HT1080 (cell line): ENCODE measurements at places on chromosomes 11 and 22. TPM values are rescaled to one million over a fixed set of nuclear protein-coding genes. Genes with fewer than 3 reads are reported as not detected.

GRCh38 chr22:21592422-21592821 lies 24.9 kb downstream of the UBE2L3 start:
- no peak for DNase-seq

DNA sequence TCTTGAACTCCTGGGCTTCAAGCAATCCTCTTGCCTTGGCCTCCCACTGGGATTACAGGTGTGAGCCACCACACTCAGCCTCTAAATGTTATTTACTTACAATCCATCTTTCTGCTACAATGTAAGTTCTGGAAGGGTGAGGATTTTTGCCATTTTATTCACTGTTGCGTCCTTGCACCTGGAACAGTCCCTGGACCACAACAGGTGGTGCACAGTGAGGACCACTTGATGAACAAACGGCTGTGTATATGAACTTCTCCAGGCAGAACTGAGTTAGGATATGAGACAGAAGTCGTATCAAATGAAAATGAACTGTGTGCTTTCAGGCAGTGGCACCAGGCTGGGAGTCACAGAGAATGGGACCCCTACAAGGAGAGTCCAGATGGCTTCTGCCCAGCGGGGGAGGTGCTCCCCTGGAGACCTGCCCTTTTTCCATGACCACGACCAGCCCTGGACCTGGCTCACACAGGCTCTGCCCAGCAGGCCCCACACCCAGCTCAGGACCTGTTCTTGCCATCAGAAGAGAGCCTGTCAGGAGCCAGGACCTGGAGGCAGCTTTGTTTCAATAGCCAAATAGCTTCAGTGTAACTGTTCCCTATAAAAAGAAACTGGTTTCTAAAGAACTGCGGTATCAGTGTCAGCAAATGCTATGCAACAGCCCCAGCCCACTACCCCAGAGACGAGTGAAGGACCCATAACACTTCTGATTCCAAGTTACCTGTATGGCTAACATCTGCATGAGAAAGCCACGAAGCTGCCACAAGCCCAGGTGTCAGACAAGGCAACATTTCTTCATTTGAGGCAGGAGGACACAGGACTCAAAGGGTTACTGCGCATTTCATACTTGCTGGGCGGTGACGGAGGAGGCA lies 104.9 kb downstream of the MICAL3 start:
- no peak for DNase-seq

GRCh38 chr22:39214006-39214382 lies 30.8 kb downstream of the PDGFB start:
- no peak for DNase-seq

DNA sequence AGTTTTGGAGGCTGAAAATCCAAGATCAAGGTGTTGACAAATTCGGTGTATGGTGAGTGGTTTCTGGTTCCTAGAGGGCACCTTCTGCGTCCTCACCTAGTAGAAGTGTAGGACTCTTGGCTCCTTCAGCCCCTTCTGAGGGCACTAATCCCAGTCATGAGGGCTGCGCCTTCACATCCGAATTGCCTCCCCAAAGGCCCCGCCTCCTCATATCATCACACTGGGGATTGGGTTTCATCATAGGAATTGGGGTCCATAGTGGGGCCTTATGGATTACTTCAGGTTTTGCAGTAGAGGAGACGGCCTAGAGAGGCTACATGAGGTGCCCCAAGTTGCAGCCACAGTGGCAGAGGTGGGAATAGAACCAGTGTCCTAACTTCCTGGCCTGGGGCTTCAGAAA lies 87.1 kb downstream of the CEP164 start:
- DNase-seq, result no peak

DNA sequence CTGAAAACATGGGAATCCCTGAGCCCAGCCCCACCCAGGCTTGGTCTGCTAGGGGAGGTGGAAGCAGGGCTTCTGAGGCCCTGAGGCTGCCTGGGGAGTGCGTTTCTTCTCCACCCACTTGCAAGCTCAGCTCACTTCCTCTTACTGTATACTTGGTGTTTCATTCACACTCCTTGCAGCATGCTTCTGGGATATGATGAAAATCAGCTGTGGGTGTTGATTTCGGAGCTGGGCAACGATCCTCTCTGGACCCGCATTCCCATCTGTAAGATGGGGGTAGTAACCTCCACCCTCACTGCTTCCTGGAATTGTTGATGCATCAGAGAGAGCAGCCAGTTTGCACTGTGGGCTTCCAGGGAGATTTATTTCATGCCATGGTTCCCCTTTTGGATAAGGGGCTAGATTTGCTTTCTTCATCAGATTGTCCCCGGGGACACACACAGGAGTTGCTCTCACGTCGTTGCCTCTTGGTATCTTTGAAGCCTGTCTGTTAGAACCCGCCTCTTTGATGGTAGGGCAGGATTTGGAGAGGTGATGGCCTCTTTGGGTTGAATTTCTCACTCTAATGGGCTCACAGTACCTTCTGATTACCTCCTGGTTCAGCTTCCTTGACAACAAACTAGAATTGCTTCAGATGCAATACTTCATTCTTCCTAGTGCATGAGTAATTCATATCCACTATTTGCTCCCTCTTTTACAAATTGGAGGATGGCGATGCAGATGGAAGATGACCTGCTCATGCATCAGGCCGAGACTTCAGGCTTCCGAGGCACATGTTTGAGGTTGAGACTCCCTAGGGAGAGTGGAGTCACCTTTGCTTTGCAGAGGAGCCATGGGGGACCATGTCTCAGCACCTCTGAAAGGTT lies 40.4 kb downstream of the BCR start:
- no peak for DNase-seq

DNA sequence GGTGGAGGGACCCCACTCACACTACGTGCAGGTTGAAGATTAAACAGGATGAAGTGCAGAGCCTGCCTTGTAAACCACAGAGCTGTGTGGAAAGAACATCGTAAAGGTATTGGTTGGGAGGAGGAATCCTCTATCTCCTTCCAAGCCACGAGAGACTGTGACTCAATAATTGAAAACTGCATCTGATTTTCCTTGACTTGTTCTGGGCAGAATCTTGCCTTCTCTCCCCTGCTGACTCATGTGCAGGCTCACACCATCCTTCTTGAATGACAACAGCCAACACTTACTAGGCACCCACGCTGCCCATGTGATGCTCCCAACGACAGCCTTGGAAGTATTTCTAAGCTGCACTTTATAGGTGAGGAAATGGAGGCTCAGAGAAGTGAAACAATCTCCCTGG lies 563.0 kb downstream of the MIAT start:
- DNase-seq, result peak; percentile 53

- no peak for DNase-seq
Observed at GRCh38 chr11:83816572-83817187, 530.5 kb upstream of the CCDC90B start.

DNA sequence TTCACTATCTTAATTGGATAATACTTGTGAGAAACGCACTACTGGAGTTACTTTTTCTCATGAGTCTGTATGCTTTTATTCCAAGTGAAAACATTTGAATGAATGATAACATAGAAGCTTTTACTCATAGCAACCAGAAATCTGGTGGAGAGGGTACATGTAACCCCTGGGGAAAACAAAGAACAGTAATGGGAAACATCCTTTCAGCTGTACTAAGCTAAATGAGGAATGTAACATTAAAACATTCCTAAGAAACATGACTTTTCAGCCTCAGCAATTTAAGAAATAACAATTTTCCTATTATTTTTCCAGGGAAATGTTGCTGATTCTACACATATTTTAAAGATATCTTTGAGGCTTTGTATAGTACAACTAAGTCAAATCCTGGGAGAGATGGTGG lies 97.2 kb upstream of the CEP126 start:
- DNase-seq, result no peak

DNA sequence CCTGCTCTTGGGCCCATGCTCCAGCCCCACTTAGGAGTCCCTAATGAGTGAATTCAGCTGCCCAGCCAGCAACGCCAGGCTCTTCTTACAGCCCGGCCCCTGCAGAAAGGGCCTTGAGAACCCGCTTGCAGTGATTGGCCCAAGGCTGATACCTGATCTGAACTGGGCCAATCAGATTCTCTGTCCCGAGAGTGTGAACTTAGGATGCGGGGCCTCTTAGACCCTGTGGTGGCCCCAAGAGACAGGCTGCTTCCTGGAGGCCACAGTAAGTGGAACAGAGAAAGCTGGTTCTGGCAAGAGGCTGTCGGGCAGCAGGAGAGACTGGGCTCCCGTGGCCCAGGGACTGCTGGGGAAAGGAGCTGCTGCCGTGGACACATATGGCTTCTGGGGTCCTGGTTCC lies 11.5 kb downstream of the VSTM5 start:
- no peak for DNase-seq

GRCh38 chr11:70095541-70096252 lies 17.6 kb downstream of the ANO1 start:
- DNase-seq, result no peak

- DNase-seq, result no peak
Observed at GRCh38 chr11:19307498-19307897, 66.8 kb upstream of the E2F8 start.

CRYBA4 gene
- total RNA-seq, result not detected in 2 replicates

DNA sequence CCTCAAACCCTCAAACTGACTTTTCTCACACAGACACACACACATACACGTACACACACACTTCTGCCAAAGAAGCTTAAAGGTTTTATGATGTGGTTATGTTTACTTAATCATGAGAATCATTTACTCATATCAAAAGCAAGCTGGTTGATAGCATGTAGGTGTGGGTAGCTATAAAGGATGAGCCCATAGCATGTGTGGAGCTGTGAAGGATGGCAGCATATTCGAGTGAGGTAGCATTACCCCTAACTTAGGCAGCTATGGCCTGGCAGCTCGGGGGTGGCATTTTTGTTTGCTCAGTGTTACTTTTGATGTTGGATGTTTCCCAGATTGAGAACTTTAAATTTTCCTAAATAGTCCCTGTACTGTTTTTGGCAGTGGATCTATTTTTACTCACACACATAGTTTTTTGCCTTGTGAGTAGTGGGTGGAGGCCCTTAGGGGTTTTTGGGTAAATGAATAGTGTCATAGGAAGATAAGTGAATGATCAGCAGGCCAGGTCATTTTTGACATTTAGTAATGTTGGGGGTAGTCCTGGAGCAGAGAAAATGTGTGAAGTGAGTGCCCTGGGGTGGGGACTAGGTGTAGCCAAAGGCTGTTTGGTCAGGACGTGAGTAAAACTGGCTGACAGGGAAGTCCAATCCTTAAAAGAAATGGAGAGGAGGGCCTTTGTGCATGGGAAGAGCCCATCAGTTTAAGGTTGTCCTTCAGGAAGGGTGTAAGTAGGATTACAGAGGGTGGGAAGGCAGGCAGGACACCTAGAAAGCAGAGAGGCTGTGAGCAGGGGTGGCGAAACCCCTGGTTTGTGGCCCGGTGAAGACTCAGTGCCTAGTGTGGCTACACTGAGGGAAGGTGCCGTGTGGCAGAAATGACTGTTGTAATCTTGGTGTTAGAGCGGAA lies 7.1 kb downstream of the YWHAH start:
- DNase-seq, result no peak

SLC22A9 gene
- not detected in 2 replicates for total RNA-seq

ATF4 gene
- total RNA-seq, result 408 and 466 TPM in 2 replicates

GRCh38 chr22:44783581-44783980 lies 31.2 kb downstream of the ARHGAP8 start:
- DNase-seq, result no peak

TBX10 gene
- total RNA-seq, result not detected in 2 replicates

DNA sequence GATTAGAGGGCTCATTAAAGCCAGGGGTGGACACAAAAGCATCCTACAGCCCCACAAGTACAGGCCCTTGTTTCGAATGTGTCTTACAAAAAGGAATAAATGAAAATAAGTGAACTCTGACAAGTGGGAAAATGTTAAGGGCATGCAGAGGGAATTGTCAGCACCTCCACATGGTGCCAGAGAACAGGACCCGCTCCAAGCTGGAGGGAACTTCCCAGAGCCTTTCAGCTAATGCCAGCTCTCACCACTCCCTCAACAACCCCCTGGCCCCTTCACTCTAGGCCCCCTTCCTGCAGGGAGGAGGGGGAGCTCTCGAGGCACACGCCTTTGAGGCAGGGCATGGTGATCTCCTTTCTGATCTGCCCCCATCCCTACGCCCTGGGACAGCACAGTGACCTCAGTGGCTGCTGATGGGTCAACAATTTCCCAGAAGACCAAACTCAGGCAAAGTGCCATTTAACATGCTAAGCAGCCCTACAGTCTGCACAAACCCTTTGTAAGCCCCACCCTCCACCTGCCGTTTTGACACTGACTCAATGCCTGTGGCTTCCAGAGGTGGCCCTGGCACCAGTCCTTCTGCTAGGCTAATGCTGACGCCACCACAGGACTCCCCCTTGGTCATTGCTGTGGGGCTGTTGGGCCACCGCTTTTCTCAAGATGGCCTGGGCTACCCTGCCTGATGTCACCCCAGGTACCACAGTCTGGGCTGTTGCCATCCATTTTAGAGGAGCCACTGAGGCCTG lies 12.5 kb upstream of the CHST1 start:
- no peak for DNase-seq

CCDC83 gene
- total RNA-seq, result not detected in 2 replicates

DNA sequence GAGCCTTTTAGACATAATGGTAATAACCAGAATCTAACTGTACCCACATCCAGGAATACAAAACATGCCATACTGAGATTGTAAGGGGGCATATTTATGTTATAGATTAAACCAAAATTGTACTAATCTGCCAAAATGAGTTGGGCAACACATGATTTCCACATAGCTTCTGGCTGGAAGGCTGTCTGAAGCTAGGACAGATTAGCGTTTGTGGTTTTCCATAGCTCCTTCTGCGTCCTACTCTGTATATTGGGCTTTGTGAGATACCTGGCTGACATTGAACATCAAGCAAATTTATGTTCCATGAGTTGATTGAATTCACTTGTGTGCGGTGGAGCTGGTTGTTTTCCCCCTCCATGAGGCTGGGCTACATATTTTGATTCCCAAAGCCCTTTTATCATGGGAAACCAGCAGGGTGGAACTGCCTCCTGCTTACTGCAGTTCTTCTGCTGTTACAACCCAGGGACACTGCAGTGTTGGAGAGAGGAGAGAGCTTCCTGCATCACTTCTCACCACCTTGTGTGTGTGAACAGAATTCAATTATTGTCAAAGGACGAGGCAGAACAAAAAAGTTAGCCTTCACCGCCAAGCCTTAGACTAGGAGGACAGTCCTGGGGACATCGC lies 114.9 kb downstream of the C11orf91 start:
- no peak for DNase-seq

GRCh38 chr11:69531717-69532088 lies 50.2 kb downstream of the LINC01488 start:
- no peak for DNase-seq

GRCh38 chr11:11786771-11787170 lies 55.0 kb upstream of the USP47 start:
- peak; percentile 34 for DNase-seq

OR8G5 gene
- not detected in 2 replicates for total RNA-seq
